T-helper 22 cell (primary cell): ENCODE measurements at places on chromosomes 12 and 14.

- DNase-seq = no peak
Observed at GRCh38 chr12:61993734-61994345, 266.4 kb upstream of the USP15 start.

GRCh38 chr12:105214670-105215375 lies 21.2 kb downstream of the APPL2 start:
- DNase-seq = no peak

DNA sequence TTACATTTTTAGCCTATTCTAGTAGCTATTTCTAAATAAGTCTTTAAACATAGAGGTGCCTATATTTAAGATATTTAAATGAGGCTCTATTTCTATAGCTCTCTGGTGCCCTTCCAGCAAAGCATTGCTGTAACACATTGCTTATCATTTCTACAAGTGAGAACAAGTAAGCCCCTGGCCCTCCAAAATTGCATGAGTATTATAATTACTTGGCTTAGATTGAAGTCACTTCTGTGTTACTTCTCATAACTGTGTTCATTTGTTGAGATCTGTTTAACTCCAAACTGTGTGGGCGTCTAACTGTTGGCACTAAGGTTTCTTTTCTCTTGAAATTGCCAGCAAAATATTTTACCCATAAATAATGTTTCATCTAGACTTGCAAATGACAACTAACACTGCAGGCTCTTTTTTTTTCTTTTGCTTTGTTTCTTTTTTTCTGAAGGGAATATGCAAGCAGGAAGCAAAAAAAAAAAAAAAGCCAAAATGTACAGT lies 66.5 kb downstream of the DAD1 start:
- DNase-seq = no peak

GRCh38 chr14:65704850-65705249 lies 292.3 kb downstream of the FUT8 start:
- no peak for DNase-seq

DNA sequence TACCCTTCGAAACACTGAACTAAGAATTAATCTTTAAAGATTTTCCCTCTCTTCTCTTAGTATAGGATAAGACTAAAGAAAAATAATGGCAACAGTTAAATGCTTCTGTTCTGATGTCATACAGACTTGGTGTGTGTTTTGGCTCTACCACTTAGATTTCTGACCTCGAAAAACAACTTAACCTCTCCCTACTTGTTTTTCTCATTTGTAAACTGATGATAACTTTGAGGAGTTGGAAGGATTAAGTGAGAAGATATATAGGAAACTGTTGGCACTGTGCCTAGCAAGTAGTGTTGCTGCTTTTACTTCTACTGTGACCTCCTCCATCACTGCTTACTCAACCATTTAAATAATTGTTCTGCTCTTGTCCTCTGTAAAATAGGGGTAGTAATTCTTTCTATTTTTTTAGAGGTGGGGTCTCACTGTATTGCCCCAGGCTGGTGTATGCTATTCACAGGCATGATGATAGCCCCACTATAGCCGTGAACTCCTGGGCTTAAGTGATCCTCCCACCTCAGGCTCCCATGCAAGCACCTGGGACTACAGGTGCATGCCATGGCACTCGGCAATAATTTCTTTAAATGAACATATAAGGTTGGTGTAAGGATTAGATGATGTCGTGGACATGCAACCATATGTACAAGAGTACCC lies 22.4 kb downstream of the PALS1 start:
- DNase-seq = no peak

- no peak for DNase-seq
Observed at GRCh38 chr14:102541771-102542170, 32.2 kb upstream of the ANKRD9 start.

DNA sequence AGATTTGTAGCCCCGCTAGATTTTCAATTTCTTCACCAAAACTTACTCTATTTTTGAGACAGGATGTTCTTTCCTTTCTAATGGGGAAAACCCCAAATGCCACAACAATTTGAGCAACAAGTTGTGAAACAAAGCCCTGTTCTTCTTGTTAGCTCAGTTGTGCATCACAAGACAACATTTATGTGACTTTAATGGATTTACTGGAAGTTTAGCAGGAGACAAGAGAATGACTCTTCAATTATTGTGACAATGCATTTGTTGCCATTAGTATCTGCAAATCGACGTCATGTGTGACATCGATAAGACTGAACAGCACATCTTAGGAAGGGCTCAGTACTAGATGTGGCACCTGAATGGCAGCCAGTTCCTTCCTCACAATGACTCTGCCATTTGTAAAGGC lies 1028.9 kb upstream of the TMEM132C start:
- no peak for DNase-seq

DNA sequence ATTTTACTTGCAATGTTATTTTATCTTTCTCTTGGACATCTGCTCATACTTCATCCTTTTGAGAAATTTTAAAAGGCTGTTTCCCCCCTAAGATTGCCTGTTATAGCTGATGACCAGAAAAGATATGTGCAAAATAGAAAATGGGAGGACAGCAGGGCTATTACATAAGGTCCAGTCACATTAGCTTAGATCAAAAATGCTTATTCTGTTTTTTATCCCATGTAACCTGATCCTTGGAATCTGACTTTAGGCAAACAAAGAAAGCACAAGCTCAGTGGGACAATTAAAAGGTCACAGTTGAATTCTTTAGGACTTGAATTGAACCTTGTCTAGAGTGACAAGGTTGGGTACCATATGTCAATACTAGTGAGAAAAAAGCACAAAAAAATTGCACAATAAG lies 65.1 kb upstream of the TRHDE start:
- no peak for DNase-seq

- DNase-seq = no peak
Observed at GRCh38 chr14:49294621-49295148, 291.5 kb downstream of the RPS29 start.

GRCh38 chr14:70803321-70804310 lies 5.7 kb downstream of the MAP3K9 start:
- DNase-seq = no peak

DNA sequence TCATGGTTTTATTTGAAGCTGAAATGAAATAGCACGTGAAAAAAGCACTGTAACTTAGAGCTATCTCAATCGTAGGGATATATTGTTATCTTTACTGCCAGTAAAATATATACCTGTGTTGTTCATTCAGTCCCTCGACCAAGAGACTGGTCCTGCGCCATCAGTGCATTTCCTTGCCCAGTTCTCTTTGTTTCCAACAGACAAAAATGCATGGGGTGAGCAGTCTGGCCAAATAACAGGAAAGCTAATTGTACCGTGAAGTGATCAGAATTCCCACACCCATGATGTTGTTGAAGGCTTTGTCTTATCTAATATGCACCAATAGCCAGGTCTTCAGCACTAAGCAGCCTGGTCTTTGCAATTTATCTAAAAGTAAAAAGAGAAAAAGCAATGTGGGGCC lies 477.1 kb upstream of the GARIN6 start:
- no peak for DNase-seq

DNA sequence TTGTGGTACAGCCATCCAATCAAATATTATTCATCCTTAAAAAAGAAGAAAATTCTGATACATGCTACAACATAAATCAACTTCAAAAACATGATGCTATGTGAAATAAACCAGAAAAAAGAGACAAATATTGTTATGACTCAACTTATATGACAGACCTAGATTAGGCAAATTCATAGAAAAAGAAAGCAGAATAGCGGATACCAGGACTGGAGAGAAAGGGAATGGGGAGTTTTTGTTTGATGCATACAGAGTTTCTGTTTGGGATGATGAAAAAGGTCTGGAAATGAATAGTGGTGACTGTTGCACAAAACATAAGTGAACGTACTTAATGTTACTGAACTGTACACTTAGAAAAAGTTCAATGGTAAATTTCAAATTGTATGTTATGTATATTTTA lies 82.3 kb downstream of the SPPL3 start:
- DNase-seq = no peak

DNA sequence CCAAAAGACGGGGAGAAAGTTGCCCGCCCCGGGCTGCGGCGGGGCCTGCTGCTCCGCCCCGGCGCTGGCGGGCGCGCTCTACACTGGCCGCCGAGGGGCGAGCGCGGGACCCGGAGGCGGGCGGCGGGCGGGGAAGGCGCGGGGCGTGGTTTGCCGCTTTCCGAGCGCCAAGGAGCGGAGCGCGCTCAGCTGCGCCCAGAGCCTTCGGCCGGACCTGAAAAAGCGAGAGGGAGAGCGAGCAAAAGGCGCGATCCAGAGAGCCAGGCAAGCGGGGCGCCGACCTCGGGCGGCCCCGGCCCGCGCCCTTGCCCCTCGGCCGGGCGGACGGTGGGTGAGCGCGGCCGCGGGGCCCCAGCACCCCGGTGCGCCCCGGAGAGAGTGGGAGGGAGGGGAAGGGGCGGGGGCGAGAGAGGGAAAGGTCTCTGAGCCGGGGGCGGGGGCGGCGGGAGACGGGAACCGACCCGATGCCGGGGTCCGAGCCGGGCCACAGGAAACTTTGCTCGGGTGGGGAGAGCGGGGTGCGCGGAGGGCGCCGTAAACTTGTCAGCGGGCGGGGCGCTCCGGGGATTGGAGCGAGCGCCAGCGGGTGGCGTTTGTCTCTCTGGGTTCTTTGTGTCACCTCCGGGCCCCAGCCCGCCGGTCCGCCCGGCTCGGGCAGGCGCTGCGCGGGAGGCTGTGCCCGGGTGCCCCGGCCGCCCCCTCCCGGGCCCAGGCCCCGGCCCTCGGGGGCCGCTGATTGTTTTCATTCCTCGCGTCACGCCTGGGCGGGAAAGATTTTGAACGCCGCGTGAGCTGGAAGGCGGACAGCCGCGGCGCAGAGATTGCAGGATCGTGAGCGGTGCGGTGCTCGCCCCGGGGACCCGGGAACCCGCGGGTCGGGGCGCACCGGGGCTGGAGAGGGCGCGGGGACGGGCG lies at the start of gene SYNE2:
Gene SYNE2, plus strand, starts transcription at position 188 of the 915 bp plus-strand sequence. CDS start 56,145 bp downstream, outside the sequence.
- DNase-seq = peak; percentile 66

GRCh38 chr14:81519200-81520011 lies 14.2 kb downstream of the SEL1L start:
- DNase-seq = no peak

DNA sequence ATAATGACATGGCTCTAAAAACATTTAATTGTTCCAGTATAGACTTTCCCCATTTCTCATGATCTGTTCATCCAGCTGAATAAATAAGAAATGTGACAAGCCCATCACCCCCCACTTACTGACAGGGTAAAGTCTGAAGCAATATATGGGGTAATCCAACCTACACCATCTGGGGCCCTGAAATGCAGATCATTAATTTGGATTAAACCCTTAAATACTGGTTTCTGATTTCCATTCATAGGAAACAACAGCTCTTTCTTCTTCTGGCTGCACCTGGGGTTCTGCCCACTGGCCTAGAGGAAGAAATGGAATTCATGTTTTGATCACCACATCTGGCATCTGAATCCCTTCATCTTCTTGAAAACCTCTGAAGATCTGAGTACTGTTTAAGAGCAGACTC lies 39.3 kb upstream of the ACSM4 start:
- no peak for DNase-seq

GRCh38 chr14:72528059-72528862 lies 365.6 kb downstream of the DPF3 start:
- no peak for DNase-seq

DNA sequence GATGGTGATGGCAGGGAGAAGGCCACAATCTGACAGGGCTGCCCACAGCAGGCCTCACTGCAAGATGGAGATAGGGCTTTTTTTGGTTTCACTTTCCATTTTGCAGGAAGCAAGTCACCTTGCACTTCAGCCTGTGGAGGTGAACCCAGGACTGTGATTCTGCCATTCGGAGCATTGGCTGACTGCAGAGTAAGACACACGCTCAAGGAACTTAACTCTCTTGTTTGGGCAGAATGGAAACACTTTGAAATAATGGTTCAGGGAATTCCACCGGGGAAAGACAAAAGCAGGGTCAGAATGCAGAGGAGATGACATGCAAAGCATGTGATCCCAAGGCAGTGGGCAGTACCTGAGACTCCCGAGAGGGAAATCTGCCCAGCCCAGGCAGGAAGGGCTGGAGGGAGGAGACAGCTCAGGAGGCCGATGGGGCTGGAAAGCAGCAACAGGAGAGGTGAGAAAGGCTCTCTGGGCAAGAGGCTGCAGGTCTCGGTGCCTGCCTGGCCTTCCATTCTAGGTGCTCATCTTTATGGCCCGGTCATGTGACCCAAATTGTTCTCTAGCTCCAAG lies 58.7 kb upstream of the PRMT8 start:
- no peak for DNase-seq

GRCh38 chr12:46177837-46178608 lies 90.8 kb downstream of the SLC38A1 start:
- peak; percentile 2 for DNase-seq

DNA sequence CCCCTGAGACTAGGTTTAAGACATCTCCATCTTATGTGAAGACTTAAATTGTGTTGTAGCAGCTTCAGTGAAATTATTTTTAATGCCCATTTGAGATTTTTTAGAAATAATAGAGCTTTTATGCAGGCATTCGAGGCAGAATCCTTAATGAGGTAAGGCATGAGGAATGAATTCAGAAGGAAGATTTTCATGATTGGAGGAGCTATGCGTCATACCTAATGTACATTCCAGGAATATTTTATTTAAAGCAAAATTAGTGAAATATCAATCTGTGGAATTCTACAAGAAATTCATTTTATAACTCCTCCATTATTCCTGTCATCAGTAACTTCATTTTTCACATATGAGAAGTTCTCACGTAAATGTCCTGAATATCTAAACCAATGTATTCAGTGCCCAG lies 36.0 kb upstream of the GARIN6 start:
- DNase-seq = no peak

- DNase-seq = no peak
Observed at GRCh38 chr12:6430124-6430989, 14.4 kb upstream of the CD27 start.

DNA sequence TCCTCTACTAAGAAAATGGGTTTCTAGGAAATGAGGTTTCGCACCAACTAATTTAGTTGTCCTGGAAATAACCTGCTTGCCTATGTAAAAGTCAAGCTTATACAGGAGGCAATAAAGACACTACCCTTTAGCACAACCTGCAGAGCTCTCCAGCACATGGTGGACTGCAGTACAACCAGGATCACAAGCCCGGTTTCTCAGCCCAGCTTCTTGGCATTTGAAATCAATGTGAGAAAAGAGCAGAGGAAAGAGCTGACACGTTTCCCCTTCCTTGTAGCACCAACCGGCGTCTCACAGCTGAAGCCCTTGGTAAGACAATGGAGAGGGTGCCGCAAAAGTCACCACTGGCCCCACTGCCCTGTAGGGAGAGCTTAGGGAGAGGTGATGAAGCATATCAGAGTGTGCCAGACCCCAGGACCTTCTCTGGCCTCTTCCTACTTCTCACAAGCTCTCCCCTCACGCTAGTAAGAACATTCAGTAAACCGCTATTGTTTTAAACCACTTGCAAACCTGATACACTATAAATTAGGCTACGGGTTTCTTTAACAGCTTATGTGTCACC lies 8.6 kb downstream of the SPTLC2 start:
- no peak for DNase-seq

- no peak for DNase-seq
Observed at GRCh38 chr12:817941-818600, 65.7 kb downstream of the WNK1 start.

- DNase-seq = no peak
Observed at GRCh38 chr14:38000340-38000739, 207.4 kb upstream of the SSTR1 start.
